ENCODE measurements at places on chromosomes 3 and 15.

GRCh38 chr3:193788189-193788991 lies 195.4 kb downstream of the OPA1 start:
- no peak for DNase-seq

DNA sequence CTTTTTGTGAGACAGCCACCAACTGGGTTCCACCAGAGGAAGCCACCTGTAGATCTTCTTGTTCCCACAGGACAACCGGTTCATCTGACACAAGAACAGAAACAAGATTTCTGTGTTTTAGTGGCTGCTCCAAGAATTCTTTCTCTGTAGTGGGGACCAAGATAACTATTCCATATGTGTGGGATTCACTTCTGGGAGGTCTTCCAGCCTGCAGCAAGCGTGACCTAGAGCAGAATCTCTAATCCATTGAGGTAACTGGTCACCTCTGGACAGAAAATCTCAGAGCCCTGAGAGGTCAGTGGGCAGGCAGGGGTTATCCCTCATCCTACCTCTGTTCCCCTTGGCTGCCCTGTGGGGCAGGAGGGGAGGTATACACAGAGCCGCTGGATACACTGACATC lies 311.3 kb downstream of the NTRK3 start:
- DNase-seq: no peak

DNA sequence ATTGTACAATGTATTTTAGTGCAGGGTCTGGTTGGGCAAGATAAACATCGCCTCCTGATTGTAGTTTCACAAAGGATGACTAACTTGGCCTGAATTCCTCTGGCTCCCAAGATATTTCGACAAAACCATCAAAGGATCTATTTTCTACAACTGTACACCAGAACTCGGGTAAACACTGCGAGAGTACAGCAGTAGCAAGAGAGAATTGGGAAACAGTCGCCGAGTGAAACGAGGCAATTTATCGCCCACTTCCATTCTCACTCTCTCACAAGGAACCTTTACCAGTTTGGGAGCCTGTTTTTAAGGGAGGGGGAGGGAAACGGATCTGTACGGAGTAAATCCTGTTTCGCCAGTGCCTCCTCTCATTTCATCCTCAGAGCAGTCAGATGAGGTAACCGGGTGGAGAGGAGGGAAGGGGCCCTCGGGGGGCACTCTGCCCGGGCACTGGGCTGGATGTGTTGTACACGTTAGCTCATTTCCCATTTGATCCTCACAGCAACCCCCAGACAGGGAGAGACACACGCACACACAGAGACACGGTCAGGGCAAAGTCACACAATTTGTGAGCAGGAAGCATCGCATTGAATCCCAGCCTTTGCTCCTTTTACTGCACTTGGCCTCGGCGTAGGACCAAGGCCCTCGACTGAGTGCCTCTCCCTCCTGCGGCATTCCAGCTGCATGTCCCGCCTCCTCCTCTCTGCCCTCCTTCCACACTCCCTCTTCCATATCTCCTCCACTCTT lies 120.1 kb downstream of the LIPC start:
- no peak for DNase-seq

GRCh38 chr3:4597208-4597985 lies 104.2 kb downstream of the ITPR1 start:
- no peak for DNase-seq

- no peak for DNase-seq
These were observed 53.0 kb upstream of the SNRPA1 start for GRCh38 chr15:101348015-101348414.

DNA sequence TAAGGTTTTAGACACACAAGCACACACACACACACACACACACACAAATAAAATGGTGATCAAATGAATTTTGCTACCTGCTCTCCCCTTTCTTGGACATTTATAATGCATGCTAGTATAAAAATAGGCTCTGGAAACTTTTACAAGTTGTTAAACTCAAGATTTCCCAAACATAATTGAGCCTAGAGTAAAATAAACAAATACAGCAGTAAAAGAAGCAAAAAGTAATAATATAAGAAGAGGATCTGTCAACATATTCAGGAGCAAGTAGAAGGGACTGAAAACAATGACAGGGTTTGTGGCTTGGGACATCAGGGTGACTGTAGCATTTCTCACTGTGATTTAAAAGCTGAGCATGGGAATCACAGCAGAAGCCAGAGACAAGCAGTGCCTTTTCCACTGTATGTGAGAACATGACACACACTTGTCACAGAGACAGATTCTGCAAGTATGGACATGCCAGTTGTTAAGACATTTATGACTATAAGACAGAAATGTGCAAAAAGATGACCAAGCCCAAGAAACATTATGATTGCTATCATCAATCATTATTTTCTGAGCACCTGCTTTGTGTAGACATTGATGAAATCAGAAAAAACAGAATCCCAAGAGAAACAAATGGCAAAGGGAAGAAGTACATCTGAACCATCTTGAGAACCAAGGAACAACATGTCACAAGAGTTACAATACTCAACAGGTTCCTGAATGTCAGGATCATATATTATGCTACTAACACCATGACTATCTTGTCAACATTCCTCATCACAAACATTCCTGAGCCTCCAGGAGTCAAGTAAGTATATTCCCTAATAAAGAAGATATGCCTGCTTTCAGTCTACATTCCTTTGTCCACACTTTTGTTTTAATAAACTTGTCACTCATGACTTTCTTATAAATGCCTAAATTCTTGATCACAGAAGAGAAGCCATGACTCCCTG lies 7.1 kb downstream of the THRB start:
- DNase-seq: no peak

DNA sequence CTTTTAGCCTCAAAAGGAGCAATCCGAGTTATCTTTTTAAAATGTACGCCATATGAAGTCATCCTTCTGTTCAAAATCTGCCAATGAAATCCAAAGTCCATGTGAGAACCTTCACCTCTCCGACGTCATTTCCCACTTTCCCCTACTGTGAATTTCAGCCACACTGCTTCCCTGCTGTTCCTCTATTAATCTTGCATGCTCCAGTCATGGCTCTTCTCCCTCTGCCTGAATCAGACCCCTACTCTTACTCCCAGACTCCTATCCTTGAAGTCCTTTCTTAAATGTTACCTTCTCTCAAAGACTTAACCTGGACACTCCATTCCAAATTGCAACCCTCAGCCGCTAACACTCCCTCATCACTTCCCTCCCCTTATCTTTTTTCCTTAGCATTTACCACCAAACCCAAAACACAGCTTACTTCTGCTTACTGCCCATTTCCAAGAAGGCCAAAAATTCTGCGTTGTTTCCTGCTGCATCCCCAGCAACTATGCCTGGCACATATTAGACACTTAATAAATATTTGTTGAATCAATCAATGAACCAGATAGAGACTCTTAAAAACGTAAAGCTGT lies 1.2 kb downstream of the NKIRAS1 start:
- no peak for DNase-seq

DNA sequence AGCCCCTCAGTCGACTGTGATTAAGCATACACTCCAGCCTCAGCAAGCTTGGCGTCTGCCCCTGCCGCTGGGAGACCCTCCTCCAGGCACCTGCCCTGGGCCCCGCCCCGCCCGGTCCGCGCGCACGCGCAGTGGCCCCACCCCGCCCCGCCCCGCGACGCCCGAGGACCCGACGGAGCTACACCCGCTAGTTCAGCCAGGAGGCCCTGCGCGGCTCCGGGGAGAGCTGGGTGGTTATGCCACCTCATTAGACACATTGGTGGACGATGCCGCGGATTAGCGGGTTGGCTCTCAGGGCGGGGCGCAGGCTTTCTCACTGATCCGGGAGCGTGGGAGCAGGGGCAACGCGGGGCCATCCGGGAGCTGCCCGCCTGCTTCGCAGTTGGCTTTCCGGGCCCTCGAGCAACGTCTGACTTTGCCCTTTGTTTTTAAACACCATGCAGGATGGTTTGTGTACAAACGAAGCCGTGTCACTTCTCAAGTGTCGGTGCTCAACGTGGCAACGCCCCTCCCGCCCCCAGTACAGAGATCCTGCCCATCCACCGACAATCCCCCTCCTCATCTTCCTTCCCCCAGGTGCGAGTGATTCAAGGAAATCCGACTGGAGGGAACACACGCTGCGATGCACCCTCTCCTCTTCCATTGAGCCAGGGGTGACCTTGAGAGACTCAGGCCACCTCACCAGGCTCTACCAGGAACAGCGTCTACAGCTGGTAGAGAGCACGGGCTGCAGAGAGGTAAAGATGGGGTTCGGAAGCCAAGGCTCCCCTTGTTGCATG lies 109.3 kb downstream of the SHQ1 start:
- DNase-seq: peak; percentile 41

GRCh38 chr15:58538225-58538727 lies 106.5 kb downstream of the LIPC start:
- no peak for DNase-seq

DNA sequence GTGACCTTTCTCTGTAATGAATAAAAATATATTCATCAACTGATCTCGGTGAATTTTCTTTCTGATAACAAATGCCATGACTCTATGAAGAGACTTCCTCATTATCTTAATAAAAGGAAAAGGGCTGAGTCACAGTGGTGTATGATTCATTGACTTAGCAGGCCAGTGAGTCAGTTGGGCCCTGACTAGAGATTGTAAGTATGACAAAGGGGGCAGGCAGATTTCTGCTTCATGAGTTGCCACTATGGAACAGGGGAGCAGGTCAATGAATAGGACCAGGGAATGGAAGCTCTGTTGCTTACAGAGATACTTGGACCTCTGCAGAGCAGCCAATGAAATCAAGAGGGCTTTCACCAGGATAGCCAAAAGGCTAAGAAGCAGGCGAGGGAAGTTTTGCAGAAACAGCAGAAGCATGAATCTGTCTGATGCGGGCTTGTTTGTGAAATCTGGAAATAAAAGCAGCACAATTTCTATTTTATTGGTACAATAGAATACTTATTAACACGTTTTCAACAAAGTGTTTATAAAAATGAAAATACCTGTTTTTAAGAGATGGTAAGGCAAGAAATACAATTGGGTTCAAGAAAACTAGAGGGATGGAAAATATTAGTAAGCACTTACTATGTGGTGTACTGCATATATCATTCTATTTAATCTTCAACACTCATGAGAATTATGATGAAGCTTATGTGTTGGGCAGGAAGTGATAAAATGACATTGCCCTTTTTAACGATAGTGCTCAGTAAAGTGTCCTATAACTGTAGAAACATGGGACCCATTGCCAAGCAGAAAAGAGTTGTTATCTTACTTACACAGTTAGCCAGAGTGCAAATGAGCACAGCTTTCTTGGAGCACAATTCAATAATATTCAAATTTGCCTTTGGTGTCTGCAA lies 169.8 kb upstream of the MYRIP start:
- no peak for DNase-seq

DNA sequence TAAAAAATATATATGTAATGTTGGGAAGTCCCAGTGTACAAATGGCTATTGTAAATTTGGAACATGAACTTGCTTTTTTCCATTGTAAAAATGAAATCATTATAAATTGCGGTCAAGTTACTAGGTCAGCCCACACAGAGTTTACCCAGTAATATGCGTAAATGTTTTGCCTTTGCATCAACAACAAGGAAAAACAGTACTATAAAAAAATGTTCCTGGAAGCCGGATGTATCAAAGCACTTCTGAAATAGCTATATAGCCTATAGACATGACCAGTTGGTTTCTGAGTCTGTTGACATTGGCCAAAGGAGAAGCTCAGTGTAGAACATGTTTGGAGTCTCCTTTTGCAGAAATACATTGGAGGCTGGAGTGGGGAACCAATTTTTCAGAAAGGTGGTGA lies 23.2 kb downstream of the CTNNB1 start:
- no peak for DNase-seq

DNA sequence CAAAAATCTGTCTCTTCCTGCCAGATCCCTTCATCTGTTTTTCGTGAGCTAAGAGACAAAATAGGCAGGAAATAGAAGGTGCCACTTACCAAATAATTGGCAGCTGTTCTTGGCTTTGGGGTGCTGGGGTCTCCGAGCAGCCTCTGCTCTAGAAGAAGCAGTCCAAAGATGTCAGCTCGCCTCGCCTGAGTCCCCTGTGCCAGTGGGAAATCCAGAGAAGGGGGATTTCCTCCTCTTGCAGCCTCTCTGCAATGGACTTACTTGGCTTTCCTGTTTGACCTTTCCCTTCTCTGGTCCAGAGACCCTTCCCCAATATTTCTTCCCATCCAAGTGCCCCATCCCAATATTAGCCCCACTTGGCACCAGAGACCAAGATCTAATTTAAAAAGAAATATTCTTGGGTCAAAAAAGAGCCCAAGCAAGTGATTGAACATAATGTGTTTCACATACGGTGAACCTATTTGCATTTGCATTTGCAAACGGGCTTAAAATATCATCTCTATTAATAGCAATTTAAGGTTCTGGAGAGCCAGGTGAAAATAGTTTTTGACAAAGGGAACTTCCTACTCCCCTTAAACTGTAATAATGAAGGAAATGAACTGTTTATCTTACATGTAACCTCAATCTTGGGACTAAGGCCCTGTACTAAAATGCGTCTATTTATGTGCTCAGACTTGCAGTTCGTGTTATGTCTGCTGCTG lies 23.2 kb downstream of the CD86 start:
- no peak for DNase-seq

DNA sequence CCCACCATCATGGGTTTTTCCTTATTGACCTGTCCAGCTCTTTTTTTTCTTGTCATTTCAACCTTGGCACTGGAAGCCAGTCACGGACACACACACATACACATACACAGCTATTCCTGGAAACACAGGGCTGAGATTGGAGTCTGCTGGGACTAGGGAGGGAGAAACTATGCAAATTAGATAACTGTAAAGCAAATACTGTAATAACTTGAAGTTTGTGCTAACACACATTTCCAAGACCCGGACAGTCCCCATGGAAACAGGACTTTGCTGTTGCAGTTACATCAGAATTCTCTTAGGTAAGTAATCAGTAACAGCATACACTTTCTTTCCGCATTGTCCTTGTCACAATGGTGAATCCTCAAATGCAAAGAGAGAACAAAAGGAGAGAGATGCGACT lies 304.4 kb downstream of the KBTBD8 start:
- DNase-seq: no peak

DNA sequence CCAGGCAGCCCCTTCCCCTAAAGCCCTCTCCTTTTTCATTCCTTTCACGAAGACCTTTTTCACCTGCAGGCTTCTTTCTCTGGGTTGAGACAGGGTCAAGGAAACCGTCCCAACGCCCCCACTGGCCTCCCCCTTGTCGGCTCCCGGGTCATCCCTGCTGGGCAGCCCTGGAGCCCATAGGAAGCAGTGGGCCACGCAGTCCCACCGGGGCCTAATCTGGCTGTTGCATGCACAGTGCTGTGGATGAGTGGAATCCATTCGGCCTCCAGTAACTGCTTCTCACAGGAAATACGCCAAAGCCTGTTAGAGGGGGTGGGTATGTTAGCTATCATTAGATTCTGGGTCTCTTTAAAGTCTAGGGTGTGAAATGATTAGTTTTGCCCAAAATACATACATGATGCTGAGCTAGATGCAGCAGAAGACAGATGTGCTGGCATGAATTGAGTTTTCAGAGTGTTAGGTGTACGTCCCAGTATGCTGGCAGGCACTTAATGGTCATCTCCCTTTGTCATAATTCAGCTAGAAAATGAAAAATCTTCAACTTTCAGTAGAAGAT lies 16.6 kb downstream of the LYSMD4 start:
- no peak for DNase-seq
